Urothelium cell line (cell line): ENCODE measurements at places on chromosomes 2 and 18.

GRCh38 chr18:55821219-55821618 lies 233.2 kb upstream of the TCF4 start:
- no peak for DNase-seq

GRCh38 chr18:8478968-8479370 lies 130.3 kb upstream of the RAB12 start:
- no peak for DNase-seq

DNA sequence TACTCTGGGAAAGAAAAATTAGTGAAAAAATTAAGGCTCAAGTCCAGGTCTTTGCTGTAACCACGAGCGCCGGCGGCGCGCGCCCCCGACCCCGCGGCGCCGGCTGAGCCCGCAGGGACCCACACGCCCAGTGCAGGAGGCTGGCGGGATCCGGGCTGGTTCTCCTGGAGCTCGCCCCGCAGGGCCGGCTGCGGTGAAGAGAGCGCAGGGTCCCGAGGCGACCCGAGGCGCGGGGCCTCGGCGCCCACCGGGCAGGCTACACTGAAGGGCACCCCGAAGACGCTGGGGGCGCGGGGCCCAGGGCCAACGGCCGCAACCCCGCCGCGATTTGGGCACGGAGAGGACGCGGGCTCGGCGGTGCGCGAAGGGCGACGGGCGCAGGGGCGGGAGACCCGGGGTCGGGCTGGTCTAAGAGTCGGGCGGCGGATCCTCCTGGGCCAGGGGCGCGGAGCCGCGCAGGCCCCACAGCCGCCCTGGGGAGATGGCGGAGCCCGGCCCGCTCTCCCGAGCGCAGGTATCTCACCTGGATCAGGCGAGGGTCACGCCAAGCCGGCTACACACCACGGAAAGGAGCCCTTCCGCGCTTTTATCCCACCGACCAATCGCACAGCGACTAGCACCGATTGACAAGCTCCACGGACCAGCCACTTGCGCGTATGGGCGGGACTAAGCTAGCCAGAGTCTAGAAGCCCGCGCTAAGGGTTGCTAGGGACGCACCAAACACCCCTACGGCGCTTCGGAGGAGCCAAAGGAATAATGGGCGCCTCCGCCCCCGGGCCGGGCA lies at the start of gene PASK:
TSS of gene PASK (minus strand) at position 582 of the 784 bp plus-strand sequence. CDS start 6,440 bp downstream, outside the sequence.
- peak; percentile 94 for DNase-seq

- DNase-seq, result no peak
These were observed 20.6 kb downstream of the SMAD7 start for GRCh38 chr18:48929941-48930713.

- no peak for DNase-seq
These were observed 147.4 kb downstream of the SOX11 start for GRCh38 chr2:5839550-5839949.

- DNase-seq, result no peak
These were observed 59.6 kb downstream of the CSRNP3 start for GRCh38 chr2:165529130-165529529.

DNA sequence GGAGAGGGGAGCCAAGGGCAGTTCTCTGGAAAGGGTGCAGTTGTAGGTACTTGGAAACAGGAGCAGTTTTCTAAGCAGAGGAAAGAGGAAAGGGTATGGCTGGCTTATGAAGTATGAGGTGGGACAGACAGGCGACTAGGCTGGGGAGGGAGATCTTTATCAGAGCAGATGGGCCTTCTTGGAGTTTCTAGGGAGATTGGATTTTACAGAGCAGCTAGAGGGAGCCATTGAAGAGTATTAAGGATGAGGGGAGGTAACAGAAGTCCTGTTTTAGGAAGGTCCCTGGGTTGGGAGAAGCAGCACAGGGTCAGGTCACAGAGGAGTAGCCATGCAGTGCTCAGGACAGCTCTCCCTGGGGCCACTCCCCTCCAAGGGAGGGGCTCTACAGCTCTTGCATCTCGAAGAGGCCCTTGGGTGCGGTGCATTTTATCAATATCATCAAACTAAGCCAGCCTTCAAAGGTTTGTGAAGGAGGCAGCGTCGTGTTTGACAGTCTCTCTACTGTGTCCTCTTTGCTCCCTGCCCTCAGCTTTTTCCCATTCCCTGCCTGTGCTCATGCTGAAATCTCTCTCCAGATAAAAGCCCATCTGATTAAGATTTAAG lies 154.3 kb downstream of the SETBP1 start:
- DNase-seq, result no peak

- DNase-seq, result no peak
These were observed 573.0 kb downstream of the GALR1 start for GRCh38 chr18:77822632-77823031.

DNA sequence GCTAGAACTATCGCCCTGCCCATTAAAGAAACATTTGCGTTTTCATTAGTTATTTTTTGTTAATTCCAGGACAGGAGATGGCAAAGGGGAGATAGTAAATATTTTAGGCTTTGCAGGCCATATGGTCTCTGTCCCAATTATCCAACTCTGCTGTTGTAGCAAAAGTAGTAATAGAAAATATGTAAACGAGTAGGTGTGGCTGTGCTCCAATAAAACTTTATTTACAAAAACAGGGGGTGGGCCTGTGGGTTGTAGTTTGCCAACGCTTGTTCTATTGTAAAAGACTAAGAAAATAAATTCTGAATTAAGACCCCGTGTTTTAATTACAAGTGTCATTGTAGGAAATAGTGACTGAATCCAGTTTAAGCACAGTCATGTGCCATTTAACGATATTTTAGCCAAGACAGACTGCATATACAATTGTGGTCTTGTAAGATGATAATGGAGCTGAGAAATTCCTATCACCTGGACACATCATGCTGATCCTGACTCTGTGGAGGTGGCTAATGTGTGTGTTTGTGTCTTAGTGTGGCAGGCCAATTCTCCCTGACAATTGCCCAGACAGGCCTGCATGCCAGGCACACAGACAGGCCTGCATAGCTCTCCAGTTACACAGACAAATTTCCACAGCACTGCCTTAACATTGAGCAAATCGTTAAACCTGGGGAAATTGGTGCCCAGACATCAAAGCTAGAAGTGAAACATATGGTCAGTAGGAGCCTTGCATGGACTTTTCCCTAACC lies 76.4 kb downstream of the SKA1 start:
- no peak for DNase-seq

GRCh38 chr18:77478646-77479442 lies 229.2 kb downstream of the GALR1 start:
- DNase-seq, result peak; percentile 58

GRCh38 chr18:55093295-55093694 lies 134.0 kb upstream of the CCDC68 start:
- DNase-seq, result no peak

GRCh38 chr2:68835621-68836020 lies 35.6 kb downstream of the BMP10 start:
- no peak for DNase-seq

DNA sequence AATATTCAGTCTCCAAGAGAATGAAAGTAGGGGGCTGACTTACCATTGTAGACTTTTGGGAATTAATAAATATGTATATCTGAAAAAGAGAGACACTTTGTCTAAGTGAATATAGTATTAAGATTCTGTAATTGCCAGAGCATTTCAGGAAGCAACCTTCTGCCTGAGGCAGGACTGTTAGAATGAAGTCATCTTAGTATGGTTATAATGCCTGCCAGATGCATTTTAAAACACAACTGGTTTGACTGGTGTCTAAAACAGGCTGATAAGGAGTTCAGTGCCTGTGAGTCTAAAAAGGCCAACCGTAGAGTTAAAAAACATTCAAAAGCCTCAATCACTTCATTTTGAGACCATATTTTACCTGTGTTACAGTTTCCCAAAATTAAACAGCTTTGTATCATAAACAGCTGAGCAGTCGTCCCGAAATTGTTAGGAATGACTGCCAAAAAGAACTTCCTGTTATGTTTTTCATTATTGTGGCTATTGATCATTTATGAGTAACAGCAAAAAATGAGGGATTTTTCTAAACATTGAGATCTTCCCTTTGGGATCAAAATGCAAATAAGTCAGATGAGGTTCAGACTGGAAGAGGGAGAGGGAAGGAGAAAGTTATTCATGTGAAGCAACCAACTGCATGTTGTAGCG lies 443.9 kb downstream of the PID1 start:
- no peak for DNase-seq

DNA sequence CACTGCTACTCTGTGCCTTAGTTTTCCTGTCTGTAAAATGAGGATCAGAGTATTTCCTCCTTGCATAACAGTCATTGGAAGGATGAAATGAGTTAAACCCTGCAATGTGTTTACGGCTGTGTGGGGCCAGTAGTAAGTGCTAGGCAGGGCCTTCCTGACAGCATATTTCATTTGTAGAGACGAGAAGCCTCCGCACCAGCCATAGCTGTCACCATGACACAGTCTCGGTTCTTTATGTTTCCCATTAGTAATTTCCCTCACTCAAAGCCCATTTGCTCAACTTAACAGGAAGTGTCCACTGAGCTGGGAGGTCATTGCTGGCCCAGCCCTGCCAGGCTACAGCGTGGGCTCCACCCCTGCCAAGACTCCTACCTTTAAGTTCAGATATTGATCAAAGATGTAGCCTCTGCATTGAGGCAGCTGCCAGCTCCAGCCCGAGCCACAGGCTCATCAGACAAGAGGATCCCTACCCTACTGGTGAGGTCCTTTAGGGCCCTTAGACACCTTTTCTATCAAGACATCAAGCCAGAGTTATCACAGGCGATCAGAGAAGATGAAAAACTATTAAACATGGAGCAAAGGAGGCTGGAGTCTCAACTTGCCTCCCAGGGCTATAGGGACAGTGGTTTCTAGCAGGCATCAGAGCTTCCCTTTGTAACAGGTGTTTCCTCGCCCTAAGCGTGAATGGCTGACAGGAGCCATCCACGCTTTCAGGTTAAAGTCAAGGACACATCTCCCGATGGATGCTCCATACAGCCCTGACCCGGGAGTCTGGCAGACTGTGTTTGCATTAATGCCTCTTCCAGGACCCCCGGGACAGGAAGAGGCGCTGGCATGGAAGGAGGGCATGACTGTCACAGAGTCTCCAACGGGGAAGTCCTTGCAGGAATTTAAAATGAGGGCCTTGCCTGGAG lies 251.7 kb downstream of the NDUFA10 start:
- no peak for DNase-seq

DNA sequence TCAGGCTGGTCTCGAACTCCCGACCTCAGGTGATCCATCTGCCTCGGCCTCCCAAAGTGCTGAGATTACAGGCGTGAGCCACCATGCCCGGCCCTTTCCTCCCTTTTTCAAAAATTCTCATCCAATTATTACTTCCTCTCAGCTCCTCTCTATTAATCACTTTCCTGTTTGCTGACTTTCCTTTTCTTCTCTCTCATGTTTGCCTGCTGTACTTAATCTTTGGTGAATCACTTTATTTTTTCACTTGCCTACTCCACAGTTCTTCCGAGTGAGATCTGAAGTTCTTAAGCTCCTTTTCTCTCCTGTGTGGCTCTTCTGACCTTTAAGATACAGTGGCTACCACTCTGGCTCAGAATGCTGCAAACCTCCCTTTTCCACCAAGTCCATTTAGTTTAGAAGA lies 126.3 kb upstream of the SERTAD2 start:
- DNase-seq, result no peak

GRCh38 chr2:60527762-60528161 lies 25.7 kb downstream of the BCL11A start:
- DNase-seq, result no peak

- no peak for DNase-seq
These were observed 129.7 kb downstream of the PTPRM start for GRCh38 chr18:7696780-7697179.

DNA sequence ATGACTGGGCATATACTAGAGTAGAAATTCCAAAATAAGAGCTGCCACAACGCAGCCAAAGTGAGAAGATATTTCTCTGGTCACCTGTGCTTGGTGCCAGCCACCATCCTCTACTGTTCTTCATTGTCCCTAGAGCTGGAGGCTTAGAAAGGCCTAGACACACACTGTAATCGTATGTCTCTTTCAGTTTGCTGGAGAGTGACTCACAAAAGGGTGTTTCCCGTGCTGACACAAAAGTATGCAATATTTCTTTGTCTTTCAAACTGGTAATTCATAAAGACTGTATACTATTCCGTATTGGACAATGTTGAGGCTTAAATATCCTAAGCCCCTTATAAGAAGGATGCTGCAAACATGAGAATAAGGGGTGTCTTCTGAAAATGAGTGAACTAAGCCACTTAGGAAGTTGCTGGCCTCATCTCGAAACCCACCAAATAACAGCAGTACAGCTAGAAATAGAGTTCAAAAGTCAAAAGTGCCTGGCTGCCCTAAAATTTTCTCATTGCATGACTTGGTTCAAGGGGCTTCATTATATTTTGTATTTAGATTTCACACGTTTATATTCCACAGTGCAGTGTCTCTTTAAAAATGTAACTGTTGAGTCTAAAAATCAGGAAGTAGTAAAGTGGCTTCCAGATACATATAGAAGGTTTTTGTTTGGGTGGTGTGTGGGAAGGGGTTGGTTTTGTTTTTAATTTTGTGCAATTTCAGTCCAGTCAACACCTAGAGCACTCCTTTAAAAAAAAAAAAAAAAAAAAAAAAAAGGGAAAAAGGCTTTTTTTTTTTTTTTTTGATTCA lies 601.1 kb downstream of the ARHGAP15 start:
- DNase-seq, result no peak

- DNase-seq, result no peak
These were observed 234.3 kb upstream of the ACVR2A start for GRCh38 chr2:147610496-147611040.

DNA sequence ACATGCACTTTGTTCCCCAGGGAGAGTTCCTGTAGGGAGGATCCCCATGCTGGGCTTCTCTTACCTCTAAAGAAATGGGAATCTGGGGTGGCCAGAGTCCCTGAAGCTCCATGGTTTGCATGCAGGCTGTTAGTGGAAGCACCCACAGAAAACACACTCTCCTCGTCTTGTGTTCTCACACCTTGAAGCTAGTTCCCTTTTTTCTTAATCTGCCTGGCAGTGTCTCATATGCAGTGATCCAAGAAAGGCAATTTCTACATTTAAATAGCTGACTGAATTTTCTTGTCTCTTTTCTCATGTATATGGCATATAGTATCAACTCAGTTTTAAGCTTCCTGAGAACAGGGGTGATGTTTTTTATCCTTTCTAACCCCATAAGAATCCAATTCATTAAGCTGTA lies 65.0 kb downstream of the LINC00305 start:
- no peak for DNase-seq

- DNase-seq, result no peak
These were observed 279.4 kb downstream of the EIPR1 start for GRCh38 chr2:3098231-3098630.

- no peak for DNase-seq
These were observed 68.6 kb downstream of the GATA6 start for GRCh38 chr18:22238036-22238435.
